ENCODE measurements at places on chromosomes 1 and 21. TPM values are rescaled to one million over a fixed set of nuclear protein-coding genes. Genes with fewer than 3 reads are reported as not detected.
A peak's percentile ranks its signal among the peaks of the same experiment; 100 is the strongest.

Gene SLAMF9
- not detected for polyA plus RNA-seq

- H3K27ac ChIP-seq = peak overlapping the region; percentile 98
- H3K36me3 ChIP-seq = no peaks in the 10 kb centered on the region
- no peak for DNase-seq
- H3K4me3 ChIP-seq = peak overlapping the region; percentile 99
These were observed 479 bp upstream of the ACADM start for GRCh38 chr1:75723989-75724471.

Gene KIF14
- polyA plus RNA-seq = not detected

Gene ORC1
- not detected for polyA plus RNA-seq

Gene GABRD
- not detected for polyA plus RNA-seq

DNA sequence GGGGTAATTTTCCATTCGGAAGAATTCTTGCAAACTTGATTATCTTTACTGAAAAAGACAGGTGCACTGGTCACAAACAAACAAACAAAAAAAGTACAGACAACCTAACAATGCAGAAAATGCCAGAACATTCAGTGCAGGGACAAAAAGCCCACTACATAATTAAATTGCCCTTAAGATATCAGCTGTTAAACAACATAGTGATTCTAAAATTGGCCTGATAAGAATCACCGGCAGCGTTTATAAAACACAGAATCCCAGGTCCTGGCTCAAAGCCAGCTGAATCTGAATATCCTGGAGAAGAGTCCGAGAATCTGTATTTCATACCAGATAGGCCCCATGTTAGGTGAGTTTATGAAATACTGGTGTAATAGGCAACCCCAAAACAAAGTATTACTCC, 6.1 kb downstream of the PLPP3 start:
- peaks cover 51% of the 10 kb centered on the region for H3K4me1 ChIP-seq
- H3K27me3 ChIP-seq = no peaks in the 10 kb centered on the region
- no peak overlapping the region for H3K27ac ChIP-seq
- no peak overlapping the region for H3K4me3 ChIP-seq
- no peaks in the 10 kb centered on the region for H3K36me3 ChIP-seq

Gene FAM229A
- 0.24 TPM for polyA plus RNA-seq

DNA sequence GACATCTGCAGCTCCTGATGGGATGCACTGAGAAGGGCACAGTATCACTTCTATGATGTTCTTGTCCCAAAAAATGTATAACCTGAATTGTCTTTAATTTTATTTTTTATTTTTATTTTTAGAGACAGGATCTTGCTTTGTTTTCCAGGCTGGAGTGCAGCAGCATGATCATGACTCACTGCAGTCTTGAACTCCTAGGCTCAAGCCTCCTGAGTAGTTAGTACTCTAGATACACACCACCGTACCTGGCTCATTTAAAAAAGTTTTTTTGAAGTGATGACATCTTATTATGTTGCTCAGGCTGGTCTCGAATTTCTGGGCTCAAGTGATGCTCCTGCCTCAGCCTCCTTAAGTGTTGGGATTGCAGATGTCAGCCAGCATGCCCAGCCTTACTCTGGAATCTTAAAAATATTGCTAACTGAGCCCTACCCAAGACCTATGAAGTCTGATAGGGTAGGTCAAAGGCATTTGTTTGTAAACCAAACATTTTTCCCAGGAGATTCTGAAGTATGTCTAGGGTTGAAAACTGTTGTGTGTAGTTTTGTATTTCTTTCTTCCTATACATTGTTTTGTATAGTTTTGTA, 68.9 kb downstream of the ATF6 start:
- no peak overlapping the region for H3K27ac ChIP-seq
- no peaks in the 10 kb centered on the region for H3K4me1 ChIP-seq
- H3K27me3 ChIP-seq = no peaks in the 10 kb centered on the region
- no peak overlapping the region for H3K4me3 ChIP-seq
- peaks cover 13% of the 10 kb centered on the region for H3K36me3 ChIP-seq

DNA sequence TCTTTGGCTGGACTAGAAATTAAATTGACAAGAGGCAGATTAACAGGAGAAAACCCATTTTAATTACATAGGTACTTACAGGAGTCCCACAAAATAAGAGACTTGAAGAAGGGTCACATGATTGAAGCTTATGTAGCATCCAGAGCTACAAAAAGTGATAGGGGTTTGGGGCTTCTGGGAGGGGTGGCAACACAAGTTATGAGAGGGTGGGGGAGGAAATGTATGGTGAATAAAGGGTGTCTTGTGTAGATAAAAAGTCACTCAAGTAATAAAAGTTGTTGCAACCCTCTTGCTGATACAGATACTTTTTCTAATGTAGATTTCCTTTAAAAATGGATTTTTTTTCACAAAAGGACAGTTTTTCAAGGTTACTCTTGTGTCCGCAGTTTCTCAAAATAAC, 24.0 kb downstream of the USP25 start:
- H3K36me3 ChIP-seq = peaks cover 27% of the 10 kb centered on the region
- no peaks in the 10 kb centered on the region for H3K27me3 ChIP-seq
- DNase-seq = no peak
- no peak overlapping the region for H3K4me3 ChIP-seq
- H3K27ac ChIP-seq = no peak overlapping the region

GRCh38 chr1:118485757-118486156, 300.7 kb upstream of the SPAG17 start:
- H3K4me1 ChIP-seq = no peaks in the 10 kb centered on the region
- no peak for DNase-seq
- H3K4me3 ChIP-seq = no peak overlapping the region
- H3K36me3 ChIP-seq = no peaks in the 10 kb centered on the region
- H3K27ac ChIP-seq = no peak overlapping the region

DNA sequence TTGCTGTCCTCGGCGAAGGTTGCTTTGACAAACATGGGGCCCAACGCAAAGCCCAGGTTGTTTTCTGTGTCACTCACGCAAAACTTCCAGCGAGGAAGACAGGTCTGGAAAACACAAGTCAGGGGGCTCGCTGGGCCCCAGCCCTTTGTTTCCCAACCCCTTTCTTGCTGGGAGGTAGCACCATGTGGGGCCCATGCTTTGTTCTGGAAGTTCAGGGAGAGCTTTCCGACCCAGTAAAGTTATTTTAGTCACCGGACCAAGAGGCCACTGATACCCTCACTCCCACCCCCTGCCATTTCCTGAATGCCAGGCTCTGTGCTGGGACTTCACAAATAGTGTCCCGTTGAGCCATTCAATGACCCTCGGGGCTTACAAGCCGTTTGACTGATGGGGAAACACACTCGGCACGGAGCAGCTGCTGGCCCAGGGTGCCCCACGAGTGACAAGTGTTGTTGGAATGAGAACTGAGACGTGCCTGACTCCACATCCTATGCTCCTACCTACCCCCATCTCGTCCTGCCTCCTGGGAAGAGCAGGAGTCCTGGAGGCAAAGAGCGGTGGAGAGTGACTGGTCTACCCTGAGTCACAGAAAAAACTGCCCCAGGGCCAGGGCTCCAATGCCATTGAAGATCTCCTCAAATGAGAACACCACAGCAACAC, 52.0 kb downstream of the ECE1 start:
- H3K4me1 ChIP-seq = peaks cover 6% of the 10 kb centered on the region
- H3K27me3 ChIP-seq = no peaks in the 10 kb centered on the region
- H3K4me3 ChIP-seq = no peak overlapping the region
- no peak for DNase-seq
- H3K36me3 ChIP-seq = no peaks in the 10 kb centered on the region

- no peaks in the 10 kb centered on the region for H3K4me1 ChIP-seq
- no peak overlapping the region for H3K27ac ChIP-seq
- no peaks in the 10 kb centered on the region for H3K27me3 ChIP-seq
- H3K36me3 ChIP-seq = peaks cover 9% of the 10 kb centered on the region
These were observed 8.9 kb upstream of the LSS start for GRCh38 chr21:46237474-46237873.

Gene LCE1B
- polyA plus RNA-seq = not detected

DNA sequence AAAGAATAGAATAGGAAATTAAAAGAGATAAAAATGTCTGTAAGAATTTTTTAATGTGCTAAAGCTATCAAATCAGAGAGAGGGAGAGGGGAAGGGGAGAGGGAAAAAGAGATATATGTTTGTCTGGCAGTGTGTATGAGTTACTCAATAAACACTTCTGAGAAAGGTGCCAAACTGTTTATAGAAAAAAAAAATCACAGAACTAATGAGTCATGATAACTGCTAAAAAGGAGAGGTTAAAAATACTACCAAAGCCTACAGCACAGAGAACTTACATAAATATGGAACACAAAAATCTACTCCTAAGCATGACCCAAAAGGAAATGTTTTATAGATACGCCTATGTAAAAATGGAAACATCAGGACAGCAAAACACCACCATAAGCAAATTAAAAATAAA, 45.4 kb downstream of the SELENOF start:
- no peak for DNase-seq
- H3K27me3 ChIP-seq = no peaks in the 10 kb centered on the region
- H3K4me3 ChIP-seq = no peak overlapping the region
- H3K36me3 ChIP-seq = no peaks in the 10 kb centered on the region
- peak overlapping the region; percentile 75 for H3K27ac ChIP-seq

GRCh38 chr1:160376525-160377131, 9.8 kb downstream of the NHLH1 start:
- H3K4me1 ChIP-seq = peaks cover 24% of the 10 kb centered on the region
- peak overlapping the region; percentile 37 for H3K4me3 ChIP-seq
- no peaks in the 10 kb centered on the region for H3K36me3 ChIP-seq
- H3K27ac ChIP-seq = peak overlapping the region; percentile 14
- no peaks in the 10 kb centered on the region for H3K27me3 ChIP-seq

Gene SYPL2
- not detected for polyA plus RNA-seq

Gene SPATA45
- not detected for polyA plus RNA-seq

DNA sequence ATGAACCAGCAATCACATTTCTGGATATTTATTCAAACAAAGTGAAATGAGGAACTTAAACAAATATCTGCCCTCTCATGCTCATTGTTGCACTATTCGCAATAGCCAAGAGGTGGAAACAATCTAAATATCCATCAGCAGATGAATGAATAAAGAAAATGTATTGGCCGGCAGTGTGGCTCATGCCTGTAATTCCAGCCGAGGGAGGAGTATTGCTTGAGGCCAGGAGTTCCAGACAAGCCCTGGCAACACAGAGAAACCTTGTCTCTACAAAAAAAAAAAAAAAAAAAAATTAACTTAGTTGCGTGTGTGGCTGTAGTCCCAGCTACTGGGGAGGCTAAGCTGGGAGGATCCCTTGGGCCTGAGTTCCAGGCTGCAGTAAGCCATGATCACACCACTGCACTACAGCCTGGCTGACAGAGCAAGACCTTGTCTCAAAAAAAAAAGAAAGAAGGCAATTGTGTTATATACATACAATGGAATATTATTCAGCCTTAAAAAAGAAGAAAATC, 191.4 kb downstream of the AKT3 start:
- H3K36me3 ChIP-seq = peaks cover 29% of the 10 kb centered on the region
- no peak overlapping the region for H3K27ac ChIP-seq
- no peaks in the 10 kb centered on the region for H3K27me3 ChIP-seq
- DNase-seq = no peak
- H3K4me3 ChIP-seq = peak overlapping the region; percentile 15

- no peak for DNase-seq
- H3K4me1 ChIP-seq = no peaks in the 10 kb centered on the region
- peaks cover 69% of the 10 kb centered on the region for H3K27me3 ChIP-seq
- no peak overlapping the region for H3K27ac ChIP-seq
These were observed 153.7 kb upstream of the ZBTB40 start for GRCh38 chr1:22297999-22298398.

DNA sequence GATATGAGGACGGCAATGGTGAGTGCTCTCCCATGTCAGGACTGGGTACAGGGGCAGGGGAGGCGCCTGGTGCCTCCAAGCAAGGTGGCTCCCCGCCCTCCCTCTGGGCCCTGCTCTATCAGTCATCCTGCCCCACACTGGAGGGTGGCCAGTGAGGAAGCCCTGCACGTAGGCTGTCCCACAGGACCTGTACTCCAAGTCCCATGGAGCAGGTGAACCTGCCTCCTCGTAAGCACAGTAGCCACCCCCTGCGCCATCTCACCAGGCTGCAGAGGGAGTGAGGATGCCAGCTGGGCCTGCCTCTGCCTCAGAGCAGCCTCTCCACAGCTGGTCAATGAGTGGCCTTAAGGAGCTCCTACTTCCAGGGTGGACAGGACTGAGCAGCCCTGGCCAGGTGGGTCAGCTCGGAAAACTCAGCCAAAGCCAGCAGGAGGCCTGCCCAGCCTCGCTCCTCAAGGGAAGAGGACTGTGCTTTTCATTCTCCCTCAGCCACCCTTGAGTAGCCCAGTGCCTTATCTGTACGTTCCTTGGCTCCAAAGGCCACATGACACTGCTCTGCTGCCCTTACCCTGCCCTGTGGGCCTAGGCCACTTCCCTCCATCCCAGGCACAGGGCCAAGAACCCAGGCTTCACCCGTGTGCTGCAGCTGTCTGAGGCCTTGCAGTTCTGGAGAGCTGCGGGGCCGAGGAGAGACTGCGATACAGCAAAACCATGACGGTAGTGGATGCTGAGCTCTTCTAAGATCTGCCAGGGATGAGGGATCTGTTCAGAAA, 39.6 kb downstream of the SLC45A1 start:
- DNase-seq = no peak
- H3K36me3 ChIP-seq = peaks cover 6% of the 10 kb centered on the region

DNA sequence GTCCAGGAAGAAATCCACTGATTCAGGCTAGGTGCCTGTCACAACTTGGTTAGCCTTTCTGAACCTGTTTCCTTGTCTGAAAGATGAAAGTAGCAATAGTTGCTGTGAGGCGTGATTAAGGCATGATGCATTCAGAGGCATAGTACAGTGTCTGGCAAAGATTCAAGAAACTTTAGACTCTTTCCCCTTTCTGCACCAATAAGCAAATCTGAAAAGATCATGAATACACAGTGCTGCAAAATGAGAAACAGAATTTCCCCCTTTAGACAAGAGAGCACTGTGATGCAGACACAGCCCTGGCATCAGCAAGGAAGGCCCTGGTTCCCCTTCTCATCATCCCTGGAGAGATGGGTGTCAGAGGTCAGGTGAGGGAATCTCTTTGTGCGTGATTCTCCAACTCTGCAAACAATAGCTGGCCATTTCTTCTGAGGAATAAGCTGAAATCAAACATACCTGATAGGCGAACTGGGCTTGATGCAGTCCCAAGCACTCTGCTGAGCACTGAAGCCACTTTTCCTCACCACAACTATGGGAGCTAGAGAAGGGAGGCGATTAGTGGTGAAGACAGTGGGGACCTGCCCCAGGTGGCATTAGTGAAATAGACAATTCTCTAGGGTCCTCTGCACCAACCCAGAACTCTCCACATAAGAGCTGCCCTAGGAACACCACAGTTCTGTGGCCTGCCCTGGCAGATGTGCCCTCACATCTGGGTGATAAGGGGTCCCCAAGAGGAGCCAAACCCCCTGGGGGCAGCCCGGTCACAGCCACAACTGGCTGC, 41.7 kb downstream of the ITPKB start:
- H3K27me3 ChIP-seq = no peaks in the 10 kb centered on the region
- peak; percentile 80 for DNase-seq
- H3K27ac ChIP-seq = peak overlapping the region; percentile 100
- peak overlapping the region; percentile 80 for H3K4me3 ChIP-seq

DNA sequence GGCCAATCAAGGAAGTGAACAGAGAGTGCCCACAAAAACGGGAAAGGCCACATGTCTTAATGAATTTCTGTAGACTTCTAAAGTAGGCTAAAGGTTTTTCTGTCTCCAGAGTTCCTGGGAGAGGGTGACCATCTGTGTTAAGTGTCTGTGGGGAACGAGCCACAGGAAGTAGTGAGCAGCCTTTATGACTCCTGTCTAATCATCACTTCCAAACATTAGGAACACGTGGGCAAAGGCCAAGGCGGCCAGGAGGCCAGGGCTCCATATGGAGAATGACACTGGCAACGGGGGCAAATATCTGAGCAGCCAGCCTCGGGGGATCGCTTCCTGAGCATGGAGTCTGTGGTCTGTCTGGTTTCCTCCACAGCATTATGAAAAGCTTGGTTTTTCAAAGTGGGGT, 7.1 kb downstream of the FAM89A start:
- peaks cover 36% of the 10 kb centered on the region for H3K4me1 ChIP-seq
- H3K27me3 ChIP-seq = peaks cover 31% of the 10 kb centered on the region
- no peak overlapping the region for H3K4me3 ChIP-seq
- no peak for DNase-seq
- H3K27ac ChIP-seq = no peak overlapping the region
- peaks cover 6% of the 10 kb centered on the region for H3K36me3 ChIP-seq
